Activated T-cell treated with anti-CD3 and anti-CD28 coated beads, Interleukin-2, amount 50 U/mL, for 1 hour (primary cell): ENCODE measurements at places on chromosomes 7 and 10.

GRCh38 chr7:152122540-152122939, 97.1 kb downstream of the GALNT11 start:
- DNase-seq = no peak

DNA sequence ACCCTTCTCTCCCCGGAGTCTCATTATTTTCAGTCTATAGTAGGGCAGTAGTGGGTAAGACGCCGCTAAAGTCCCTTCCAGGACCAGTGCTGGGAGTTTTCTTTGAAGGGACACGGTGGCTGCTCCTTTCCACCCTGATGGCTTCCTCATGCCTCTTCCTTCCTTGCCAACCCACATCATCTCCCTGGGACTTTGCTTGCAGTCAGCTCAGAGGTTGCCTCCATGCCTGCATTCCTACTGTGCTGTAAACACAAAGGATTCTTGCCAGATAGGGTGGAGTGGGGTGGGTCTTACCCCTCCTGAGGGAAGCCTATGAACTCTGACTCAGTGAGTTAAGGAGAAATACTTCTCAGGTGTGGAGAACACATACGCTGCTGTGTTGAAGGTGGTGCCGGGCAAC, 59.9 kb upstream of the IGFBP3 start:
- no peak for DNase-seq

DNA sequence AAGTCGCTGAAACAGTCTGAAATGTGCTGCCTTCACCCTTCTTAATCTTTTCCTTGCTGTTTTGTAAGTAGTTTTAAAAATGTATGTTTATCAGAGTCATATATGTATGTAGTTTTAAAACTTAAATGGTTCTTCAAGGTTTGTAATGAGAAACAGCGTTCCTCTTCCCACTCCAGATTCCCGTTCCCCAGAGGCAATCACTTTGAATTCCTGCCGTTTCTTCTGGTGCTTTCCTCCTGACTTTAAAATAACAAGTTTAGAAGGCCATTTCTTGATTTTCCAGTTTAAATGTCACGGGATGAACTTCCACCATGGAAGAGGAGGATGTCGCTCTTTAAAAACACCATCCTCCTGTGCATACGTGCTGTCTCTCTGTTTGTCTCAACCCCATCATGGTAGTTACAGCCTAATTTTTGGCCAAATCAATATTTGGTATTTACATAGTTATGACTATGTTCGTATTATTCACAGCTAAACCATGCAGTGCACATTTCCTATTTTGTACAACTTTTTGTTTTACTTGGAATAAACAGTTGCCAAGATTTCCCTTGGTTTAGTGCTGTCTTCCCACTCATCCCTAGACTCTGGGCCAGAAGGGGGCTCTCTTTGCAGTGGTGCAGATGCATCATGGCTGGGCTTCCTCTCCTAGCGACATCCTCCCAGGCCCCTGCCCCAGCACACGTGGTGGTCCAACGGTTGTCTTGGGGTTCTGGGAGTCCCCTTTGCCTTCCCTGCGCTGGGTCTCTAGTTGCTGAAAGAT, 151.4 kb downstream of the PTPN20 start:
- no peak for DNase-seq

- DNase-seq = no peak
Observed at GRCh38 chr10:62000037-62000603, 98.6 kb downstream of the ARID5B start.
